KBM-7 (cell line): ENCODE measurements at places on chromosomes 3 and 15.

DNA sequence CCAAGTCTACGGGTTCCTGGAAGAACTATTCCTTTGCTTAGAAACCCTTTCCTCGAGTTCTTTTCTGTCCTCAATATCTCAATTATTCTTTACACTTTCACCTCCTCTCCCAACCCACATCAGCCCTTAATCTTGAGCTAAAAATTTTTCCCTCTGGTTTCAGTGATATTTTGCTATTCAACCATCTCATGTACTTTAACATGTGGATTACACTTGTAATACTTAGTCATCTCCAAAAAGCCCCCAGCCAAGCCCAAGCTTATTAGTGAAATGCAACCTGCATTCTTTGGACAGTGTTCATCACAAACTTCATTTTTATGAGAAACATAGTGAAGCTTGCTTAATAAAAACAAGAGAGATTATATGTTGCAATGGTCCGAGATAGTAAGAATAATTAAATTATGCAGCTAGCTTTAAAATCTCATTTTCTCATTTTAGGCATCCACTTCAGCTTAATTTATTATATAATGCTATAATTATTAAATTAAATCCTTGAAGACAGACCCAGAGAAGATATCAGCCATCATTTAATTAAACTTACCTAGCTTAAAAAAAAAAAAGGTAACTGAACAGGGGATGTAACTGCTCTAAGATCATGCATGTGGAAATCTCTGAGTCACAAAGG lies 534.5 kb upstream of the TBL1XR1 start:
- no peak for DNase-seq

DNA sequence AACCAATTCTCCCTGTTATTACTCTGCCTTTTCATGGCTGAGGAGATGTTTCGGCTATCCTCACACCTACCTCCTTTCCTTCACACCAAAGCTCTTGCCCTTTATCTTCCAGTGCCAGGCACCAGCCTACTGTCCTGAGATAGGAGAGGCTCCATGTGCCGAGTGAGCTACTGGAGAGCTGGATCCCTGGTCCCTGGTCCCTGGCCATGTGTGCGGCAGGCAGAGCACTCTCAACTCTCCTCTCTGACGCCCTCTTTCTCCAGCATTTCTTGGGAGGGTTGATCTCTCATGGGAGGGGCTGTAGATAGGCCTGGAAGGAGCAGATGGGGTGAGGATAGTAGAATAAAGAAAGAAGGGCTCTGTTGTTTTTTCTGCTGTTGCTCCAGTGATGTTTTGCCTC lies 277.1 kb upstream of the UMPS start:
- DNase-seq, result no peak

DNA sequence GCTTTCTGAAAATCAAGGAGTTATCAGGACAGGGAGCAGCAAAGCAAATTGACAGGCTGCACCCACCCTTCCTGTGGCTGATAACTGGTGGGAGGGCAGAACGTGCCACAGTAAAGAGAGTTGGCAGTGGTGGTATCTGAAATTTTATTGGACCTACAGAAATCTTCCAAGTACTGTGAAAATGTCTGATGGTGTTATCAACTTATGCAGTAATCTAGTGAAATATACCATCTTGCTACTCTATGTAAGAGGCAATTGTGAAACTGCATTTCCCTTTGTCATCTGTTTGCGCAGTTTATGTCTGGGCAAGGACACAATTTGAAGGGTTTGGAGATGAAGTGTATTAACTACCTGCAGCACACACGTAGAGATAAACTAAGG lies 1.5 kb downstream of the PLCL2 start:
- peak; percentile 36 for DNase-seq

- DNase-seq, result no peak
Observed at GRCh38 chr3:14796403-14797077, 22.2 kb upstream of the FGD5 start.
